ENCODE measurements at places on chromosomes 1 and 21. TPM values are rescaled to one million over a fixed set of nuclear protein-coding genes. Genes with fewer than 3 reads are reported as not detected.
A peak's percentile ranks its signal among the peaks of the same experiment; 100 is the strongest.

DNA sequence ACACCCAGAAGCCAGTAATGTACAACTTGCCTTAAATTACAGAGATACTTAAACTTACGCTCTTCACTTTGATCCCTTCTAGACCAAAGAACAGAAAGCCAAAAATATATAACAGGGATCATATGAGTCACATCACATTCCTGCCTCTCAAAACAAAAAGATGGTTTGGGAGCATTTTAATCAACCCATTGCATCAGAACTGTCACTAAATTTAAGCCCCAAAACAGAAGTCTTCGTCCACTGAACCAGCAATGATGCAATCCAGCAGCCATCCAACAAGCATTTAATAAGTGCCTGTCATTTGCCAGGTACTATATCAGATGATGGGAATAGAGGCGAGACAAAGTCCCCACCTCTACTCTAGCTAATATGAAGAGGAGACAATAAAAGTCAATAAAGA is 42.7 kb upstream of the GLIS1 start:
- H3K4me1 ChIP-seq = peaks cover 11% of the 10 kb centered on the region
- no peaks in the 10 kb centered on the region for H3K27me3 ChIP-seq
- peaks cover 53% of the 10 kb centered on the region for H3K36me3 ChIP-seq
- H3K4me3 ChIP-seq = no peak overlapping the region
- peak overlapping the region; percentile 30 for H3K27ac ChIP-seq

GRCh38 chr21:45852886-45853400 is 128.6 kb upstream of the COL6A1 start:
- peaks cover 6% of the 10 kb centered on the region for H3K4me1 ChIP-seq
- no peaks in the 10 kb centered on the region for H3K36me3 ChIP-seq
- H3K27ac ChIP-seq = no peak overlapping the region
- no peak overlapping the region for H3K4me3 ChIP-seq

GRCh38 chr1:51445351-51446090 is 73.5 kb downstream of the EPS15 start:
- peaks cover 39% of the 10 kb centered on the region for H3K4me1 ChIP-seq
- H3K27ac ChIP-seq = peak overlapping the region; percentile 10
- H3K4me3 ChIP-seq = no peak overlapping the region
- no peaks in the 10 kb centered on the region for H3K27me3 ChIP-seq
- peaks cover 37% of the 10 kb centered on the region for H3K36me3 ChIP-seq

- no peaks in the 10 kb centered on the region for H3K4me1 ChIP-seq
- no peak overlapping the region for H3K27ac ChIP-seq
- H3K27me3 ChIP-seq = peaks cover 3% of the 10 kb centered on the region
- no peak for DNase-seq
- no peak overlapping the region for H3K4me3 ChIP-seq
- H3K36me3 ChIP-seq = no peaks in the 10 kb centered on the region
Measured at GRCh38 chr21:45415943-45416611, 11.1 kb downstream of the COL18A1 start.

- no peak overlapping the region for H3K27ac ChIP-seq
- no peaks in the 10 kb centered on the region for H3K4me1 ChIP-seq
- H3K36me3 ChIP-seq = no peaks in the 10 kb centered on the region
- no peak overlapping the region for H3K4me3 ChIP-seq
- no peak for DNase-seq
- peaks cover 12% of the 10 kb centered on the region for H3K27me3 ChIP-seq
Measured at GRCh38 chr1:163055005-163055404, 14.2 kb upstream of the RGS4 start.

GRCh38 chr21:46066591-46067331 is 31.2 kb upstream of the COL6A2 start:
- H3K36me3 ChIP-seq = no peaks in the 10 kb centered on the region
- peaks cover 11% of the 10 kb centered on the region for H3K27me3 ChIP-seq
- DNase-seq = no peak

DNA sequence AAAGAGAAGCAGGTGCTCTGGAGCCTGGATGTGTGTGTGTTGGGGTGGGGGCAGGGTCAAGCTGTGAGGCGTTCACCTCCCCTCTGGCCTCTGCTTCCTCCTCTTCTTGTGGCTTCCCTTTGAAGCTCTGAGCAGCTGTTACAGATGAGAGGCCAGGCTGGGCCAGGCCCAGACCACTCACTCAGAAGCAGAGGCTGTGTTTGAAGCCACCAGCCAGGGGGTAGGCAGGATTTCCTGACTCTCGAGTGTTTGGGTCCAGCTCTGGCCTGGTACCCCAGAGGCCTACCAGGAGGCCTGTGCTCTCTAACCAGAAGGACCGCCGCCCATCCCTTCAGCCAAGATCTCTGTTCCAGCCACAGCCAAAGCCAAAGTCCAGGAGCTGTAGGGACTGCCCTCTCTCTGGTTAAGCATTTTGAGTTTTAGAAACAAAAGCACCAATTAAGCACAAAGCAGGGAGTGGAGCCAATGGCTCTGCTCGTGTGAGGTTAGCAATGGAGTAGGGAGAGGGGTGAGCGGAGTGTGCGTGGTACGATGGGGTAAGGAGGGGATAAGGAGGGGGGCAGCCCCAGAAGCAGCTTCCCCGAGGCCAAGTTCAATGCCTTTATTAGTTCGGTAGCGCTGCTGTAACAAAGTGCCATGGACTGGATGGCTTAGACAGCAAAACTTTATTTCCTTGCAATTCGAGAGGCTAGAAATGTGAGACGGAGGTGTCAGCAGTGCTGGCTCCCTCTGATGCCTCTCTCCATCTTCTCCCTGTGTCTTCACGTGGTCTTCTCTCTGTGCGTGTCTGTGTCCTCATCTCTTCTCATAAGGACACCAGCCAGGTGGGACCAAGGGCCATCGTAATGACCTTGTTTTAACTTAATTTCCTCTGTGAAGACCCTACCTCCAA is 20.5 kb downstream of the RCSD1 start:
- peak overlapping the region; percentile 11 for H3K4me3 ChIP-seq
- peaks cover 79% of the 10 kb centered on the region for H3K4me1 ChIP-seq
- peaks cover 37% of the 10 kb centered on the region for H3K36me3 ChIP-seq
- DNase-seq = peak; percentile 41
- no peaks in the 10 kb centered on the region for H3K27me3 ChIP-seq
- peak overlapping the region; percentile 68 for H3K27ac ChIP-seq

DNA sequence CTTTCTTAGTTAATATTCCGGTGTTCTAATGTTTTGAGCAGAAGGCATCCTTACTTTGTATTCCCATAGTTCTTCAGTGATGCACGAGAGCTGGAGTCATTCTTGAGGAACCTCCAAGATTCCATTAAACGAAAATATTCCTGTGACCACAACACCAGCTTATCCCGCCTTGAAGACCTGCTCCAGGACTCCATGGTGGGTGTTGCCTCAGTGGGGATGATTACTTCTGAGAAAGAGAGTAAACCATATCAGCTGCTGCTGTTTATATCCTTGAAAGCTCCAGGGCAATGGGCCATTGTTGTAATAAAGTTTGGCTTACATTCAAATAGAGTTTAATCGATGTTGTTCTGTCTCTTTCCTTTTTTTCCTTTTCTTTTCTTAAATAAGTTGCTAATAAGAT is 93.1 kb downstream of the MACF1 start:
- H3K4me3 ChIP-seq = no peak overlapping the region
- peak overlapping the region; percentile 24 for H3K27ac ChIP-seq
- peaks cover 4% of the 10 kb centered on the region for H3K4me1 ChIP-seq

HAX1 gene
- total RNA-seq = 163 TPM

SIKE1 gene
- total RNA-seq = 68.7 TPM
